ENCODE measurements at places on chromosomes 3 and 15.

GRCh38 chr15:25735550-25736384 is 127.4 kb downstream of the ATP10A start:
- DNase-seq, result no peak

GRCh38 chr3:190892395-190892902 is 30.0 kb upstream of the GMNC start:
- no peak for DNase-seq

GRCh38 chr3:186705882-186706780 is 11.0 kb upstream of the KNG1 start:
- peak; percentile 51 for DNase-seq

GRCh38 chr15:62783303-62783957 is 259.1 kb upstream of the TPM1 start:
- no peak for DNase-seq

- DNase-seq, result no peak
These were observed 235.7 kb downstream of the NTRK3 start for GRCh38 chr15:88020806-88021205.

GRCh38 chr3:61669668-61670299 is 108.4 kb downstream of the PTPRG start:
- peak; percentile 19 for DNase-seq

DNA sequence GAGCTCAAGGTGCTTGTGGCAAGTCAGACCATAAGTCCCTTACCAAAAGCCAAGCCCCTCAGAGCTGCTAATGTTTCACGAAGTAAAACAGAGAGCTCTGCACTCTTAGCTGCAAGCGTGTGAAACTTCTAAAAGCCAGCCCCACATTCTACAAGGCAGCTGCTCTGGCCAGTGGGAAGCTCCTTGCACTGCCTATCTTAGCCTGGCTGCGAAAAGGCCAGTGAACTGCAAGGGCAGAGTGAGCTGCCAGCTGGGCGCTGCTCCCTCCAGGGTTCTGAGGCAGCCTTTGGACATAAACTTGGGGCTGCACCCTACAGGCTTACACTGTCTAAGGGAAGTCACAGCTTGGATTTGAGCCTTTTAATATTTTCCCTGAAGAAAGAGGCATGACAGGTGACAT is 2.2 kb upstream of the MUSTN1 start:
- no peak for DNase-seq

DNA sequence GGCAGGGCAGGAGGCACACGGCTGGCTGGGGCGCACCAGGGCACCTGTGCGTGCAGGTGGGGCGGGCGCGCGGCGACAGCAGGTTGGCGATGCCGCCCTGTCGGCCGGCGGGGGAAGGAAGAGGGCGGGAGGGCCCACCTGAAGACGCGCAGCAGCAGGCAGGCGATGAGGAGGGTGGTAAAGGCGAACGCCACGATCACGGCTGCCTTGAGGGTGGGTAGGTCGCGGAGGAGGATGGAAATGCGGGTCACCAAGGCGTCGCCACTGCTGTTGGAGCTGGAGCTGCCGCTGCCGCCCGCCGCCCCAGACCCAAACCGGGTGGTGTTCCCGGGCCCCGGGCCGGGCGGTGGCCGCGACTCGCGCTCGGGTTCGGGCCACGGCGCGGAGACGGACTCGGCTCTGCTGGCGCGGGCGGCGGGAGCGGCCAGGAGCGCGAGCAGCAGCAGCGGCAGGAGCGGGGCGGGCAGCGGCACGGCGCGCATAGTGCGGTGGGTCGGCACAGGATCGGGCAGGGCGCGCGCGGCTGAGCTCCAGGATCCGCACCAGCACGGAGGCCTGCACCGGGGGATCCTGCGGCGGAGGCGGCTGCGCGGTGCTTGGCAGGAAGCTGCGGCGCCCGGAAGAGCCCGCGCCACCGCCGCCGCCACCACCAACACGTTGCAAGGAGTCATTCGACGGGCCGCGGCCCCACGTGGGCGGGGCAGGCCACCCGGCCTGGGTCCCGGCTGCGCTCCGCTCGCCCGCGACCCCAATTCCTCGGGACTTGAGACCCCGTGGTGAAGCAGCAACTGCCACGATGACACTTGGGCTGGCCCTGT is at the start of gene FAM174B:
FAM174B (minus strand) TSS at position 598 of the 818 bp plus-strand sequence.
- peak; percentile 34 for DNase-seq

DNA sequence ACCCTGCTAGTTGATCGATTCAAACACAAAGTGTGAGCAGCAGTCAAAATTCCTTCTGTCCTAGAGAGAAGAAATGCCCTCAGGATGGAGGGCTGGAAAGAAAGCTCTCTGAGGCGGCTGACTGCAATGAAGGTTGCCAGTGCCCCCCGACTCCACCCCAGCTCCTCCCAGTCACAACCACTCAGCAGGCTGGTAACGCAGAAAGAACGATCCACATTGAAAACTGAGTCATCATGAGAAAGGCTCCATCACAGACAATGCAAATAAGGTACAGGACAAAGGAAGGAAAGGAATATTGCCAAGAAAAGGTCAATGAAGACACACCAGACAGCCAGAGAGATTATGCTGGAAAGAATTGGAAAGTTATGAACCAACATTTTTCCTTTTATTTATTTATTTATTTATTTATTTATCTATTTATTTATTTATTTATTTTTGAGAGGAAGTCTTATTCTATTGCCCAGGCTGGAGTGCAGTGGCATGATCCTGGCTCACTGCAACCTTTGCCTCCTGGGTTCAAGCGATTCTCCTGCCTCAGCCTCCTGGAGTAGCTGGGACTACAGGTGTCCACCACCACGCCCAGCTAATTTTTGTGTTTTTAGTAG is 17.4 kb upstream of the VGLL4 start:
- DNase-seq, result no peak

DNA sequence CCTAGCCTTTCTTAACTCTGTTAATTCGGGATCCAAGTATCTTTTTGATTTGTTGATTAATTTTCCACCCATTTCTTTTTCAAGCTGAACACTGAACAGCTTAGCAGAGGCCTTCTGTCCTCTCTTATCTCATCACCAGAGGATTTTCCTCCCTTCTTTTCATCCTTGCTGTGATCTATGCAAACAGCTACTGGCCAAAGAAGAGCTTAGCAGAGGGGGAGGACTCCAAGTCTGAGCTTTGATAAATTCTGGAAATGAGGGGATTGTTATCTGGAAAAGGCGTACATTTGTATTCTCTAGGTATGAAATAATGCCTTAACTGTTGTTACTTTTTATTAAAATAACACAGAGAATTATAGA is 13.4 kb downstream of the DZIP3 start:
- no peak for DNase-seq

DNA sequence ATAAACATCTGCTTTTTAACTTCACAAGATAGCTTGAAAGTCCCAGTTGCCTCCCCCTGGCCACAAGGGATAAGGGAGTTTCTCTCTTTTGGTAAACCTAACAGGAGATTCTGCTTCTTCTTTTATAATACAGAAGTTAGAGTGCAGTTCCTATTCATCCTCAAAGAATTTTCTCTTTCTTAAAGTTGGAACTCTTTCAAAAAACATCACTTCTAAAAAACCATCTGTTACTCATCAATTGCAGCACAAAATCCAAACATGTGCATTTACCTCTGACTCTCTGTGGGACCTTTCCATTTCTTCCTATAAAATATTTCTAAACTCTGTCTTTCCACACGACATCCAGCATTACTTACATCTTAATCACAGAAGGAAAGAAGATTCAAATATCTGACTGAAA is 5.1 kb downstream of the DPH6 start:
- DNase-seq, result no peak

DNA sequence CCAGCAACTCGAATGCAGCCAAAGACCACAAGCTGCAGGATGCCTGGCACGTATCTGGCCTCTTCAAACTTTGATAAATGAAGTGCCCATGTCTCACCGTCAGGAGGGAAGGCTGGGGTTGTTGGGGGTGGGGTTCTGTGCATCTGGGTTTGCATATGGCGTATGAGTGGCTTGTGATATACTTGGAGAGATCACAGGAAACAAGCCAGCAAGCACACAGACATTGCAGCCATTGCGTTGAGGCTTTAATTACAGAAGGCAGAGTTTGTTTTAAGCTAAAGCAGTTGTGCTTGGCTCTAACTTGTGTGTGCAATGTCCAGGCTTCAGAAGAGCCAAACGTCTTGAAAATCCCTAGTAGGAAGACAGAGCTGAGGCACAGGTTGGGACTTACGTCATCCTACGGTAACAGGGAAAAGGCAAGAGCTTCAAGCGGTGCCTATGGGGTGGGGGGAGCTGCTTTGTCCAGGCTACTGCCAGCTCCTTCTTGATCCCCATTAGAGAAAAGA is 109.2 kb downstream of the ASB7 start:
- DNase-seq, result no peak

GRCh38 chr3:3825035-3825434 is 25.8 kb downstream of the LRRN1 start:
- DNase-seq, result no peak

DNA sequence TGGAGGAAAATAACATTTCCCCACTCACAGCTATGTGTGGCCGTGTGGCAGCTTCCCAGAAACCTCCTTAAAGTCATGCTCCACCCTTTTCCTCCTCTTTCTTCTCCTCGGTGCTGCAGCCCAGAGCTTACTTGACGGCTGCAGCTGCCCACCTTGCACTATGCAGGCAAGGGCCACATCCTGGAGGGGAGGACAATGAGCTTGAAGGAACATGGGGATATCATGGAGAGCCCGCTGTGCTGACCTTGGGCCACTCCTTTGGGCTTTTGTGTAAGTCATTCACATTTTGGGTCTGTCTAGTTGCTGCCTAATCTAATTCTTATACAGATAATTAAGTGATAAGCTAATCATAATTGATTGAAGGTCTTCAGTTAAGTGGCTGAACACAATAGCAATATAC is 28.0 kb downstream of the PRR20G start:
- no peak for DNase-seq

DNA sequence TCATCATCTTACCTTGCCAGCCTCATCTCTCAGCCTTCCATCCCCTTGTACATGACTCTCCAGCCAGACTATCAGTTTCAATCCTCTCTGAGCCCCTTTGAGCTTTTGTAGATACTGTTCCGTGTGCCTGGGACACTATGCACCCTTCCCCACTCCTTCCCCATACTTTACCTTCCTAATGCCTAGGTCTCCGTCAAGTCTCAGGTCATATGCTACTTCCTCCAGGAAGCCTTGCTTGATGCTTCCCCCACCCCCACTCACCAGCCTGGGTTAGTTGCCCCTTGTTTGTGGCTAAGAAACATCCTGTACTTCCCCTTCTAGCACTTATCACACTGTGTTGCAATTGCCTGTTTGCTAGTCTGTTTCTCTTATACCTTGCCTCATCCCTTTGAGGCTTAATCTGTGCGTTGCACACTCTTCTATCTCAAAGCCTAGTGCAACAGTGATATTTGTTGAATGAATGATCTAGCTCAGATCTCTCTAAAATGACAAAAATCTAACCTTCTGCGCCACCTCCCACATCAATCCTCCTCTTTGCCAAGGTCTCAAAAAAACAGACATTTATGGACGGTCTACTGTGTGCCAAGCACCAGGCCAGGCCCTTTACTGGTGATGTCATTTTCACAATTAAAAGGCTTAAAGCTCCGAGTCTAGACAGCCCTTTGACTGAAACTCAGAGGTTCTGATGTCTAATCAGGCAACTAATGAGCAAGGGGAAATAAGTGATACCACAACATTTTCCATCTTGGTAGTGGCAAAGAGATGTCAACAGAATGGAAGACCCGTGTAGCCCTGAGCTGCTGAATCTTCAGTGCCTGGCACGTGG is 6.5 kb upstream of the USP3 start:
- DNase-seq, result peak; percentile 76

- DNase-seq, result no peak
These were observed 155.2 kb downstream of the GSK3B start for GRCh38 chr3:119939077-119939476.

DNA sequence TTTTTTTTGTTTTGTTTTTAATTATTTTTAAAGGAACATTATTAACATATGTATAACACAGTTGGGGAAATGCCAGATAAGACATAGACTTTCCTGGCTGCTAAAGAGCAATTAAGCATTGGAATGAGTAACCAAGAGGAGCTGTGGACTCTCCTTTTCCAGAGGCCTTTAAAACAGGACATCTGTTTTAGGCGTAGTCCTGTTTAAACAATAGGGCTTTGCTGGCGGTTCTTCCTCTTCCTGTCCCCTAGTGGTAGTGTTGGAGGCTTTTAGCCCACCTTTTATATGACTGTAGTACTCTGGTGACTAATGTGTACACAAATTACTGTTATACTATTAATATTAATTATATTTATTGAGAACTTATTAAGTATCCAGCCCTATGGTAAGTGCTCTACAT is 81.9 kb downstream of the PPARG start:
- DNase-seq, result no peak

DNA sequence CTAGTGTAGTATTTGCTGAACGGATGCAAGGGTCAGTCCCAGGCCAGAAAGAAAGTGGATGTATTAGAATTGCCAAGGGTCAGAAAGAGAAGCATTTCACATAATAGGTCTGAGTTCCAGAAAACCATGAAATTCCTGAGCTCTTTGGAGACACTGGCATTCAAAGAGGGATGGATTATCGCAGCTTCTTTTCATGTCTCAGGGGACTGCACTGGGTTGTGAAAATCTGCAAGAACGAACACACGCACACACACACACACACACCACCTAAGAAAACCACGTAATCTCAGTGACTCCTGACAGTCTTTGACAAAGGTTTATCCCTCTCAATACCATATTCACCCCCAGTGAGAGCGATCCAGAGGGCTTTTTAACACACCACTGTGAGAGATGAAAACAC is 57.9 kb downstream of the TIPARP start:
- no peak for DNase-seq

DNA sequence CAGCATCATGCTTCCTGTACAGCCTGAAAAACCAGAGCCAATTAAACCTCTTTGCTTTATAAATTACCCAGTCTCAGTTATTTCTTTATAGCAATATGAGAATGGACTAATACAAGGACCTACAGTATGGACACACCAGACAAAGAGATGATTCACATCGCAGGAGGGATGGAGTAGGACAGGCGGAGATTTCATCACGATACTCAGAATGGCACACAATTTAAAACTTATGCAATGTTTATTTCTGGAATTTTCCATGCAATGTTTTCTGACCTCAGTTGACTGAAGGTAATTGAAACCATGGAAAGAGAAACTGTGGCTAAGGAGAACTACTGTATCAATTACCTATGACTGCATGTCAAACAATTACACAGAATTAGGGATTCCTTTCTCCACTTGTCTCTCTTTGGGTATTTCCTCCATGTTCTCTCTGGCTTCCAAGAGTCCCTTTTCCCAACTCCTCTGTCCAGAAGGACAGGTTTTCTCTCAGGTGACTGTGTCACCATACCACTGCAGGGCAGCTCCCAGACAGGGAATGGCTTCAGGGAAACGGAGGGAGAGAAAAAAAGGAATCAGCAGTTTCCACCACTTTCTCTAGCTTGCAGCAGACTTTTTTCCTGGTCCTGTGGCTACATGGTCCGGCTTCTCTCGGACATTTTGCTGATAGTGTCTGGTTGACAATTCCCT is 3.0 kb upstream of the ANO10 start:
- DNase-seq, result no peak

GRCh38 chr3:4224331-4224730 is 78.8 kb upstream of the SETMAR start:
- DNase-seq, result no peak

GRCh38 chr3:168034152-168034928 is 61.4 kb downstream of the GOLIM4 start:
- DNase-seq, result no peak
